ENCODE measurements at places on chromosomes 11 and 22.

GRCh38 chr11:76501526-76502202 lies 56.8 kb downstream of the EMSY start:
- DNase-seq = no peak

- DNase-seq = no peak
Observed at GRCh38 chr22:29306175-29306834, at the start of gene GAS2L1. TSS of gene GAS2L1 (plus strand) at chr22:29306650. CDS start at chr22:29308106, 1,456 bp downstream.

GRCh38 chr22:49344161-49344560 lies 483.5 kb downstream of the BRD1 start:
- no peak for DNase-seq

GRCh38 chr11:15940462-15941205 lies 415.7 kb downstream of the SOX6 start:
- DNase-seq = no peak

GRCh38 chr22:31451709-31452571 lies 37.7 kb downstream of the EIF4ENIF1 start:
- no peak for DNase-seq

GRCh38 chr11:23313001-23313400 lies 452.7 kb upstream of the CCDC179 start:
- no peak for DNase-seq

DNA sequence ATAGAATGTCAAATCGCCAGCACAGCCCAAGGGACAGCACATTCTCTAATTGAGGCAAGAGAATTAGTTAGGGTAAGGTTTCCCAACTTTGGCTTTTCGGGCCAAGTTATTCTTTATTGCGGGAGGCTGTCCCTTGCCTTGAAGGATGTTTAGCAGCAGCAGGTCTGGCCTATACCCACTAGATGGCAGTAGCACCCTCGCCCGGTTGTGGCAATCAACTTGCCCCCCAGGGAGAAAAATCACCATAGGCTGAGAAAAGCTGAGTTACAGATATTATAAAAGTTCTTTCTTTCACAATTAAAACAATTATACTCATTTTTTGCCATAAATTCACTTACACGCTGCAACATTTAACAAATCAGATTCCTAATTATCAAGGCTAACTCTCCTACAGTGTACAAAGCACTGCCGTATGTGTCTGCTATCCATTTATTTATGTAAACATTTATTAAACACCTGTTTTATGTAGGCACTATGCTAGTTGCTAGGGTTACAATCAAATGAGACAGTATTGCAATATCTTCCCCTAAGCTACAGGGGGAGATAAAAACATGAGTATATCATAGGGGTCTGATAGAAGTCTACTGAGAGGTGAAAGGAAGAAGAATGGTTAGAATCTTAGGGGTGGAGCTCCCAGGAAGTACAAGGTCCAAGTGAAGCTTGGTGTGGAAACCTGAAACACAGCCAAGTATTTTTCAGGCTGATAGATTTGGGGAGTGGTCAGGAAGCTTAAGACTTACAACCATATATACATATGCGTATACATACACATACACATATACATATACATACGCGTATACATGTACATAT lies 452.3 kb downstream of the RAB38 start:
- DNase-seq = no peak

DNA sequence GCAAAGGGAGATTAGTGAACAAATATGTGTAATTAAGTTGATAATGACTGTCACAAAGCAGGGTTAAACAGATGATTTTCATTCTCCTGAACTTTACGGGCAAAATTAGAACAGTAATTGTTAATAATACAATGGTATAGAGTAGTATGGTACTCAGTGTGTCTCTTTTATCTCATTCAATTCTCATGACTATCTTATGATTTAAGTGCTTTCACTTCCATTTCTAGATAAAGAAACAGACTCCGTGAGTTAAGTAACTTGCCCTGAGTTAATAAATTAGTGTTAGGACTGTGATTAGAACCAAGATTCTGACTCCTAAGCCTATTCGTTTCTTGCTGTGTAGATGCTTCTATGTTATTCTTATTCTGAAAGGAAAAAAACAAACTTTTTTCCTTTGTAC lies 22.0 kb downstream of the PIH1D2 start:
- no peak for DNase-seq

DNA sequence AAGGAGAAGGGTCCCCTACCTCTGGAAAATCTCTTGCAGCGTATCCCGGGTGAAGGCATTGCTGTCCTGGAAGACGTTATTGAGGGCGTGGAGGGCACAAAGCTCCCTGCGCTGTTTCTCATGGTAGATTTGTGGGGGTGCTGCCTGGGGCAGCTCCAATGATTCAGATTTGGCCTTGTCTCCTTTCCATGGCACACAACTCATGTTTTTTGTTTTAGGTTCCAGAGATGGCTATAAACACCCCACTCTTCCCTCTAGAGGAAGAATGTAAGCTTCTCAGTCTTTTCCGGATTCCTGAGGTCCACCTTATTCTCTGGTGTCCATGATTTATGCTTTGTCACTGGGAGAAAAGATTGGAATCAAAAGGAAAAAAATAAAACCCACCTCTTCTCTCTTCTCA lies 959 bp downstream of the JOSD1 start:
- no peak for DNase-seq

DNA sequence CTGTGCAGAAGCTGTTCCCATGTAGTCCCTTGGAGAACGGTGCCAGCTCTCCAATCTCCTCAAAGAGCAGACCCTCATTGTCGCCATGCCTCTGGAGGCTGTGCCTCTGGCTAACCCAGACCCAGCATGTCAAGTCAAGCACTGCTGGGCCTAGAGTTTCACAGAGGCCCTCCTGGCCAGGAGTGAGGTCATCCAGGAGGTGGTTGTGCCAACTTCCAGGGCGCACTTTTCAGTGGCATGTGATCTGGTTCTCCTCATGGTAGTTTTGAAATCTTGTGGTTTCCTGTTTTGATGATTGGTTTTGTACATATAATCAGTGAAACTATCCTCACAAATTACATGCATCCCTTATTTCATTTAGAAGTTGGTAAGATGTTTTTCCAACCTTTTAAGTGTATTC lies 78.9 kb downstream of the PPFIBP2 start:
- no peak for DNase-seq

- DNase-seq = no peak
Observed at GRCh38 chr22:32335471-32335870, 22.2 kb upstream of the RFPL3 start.

DNA sequence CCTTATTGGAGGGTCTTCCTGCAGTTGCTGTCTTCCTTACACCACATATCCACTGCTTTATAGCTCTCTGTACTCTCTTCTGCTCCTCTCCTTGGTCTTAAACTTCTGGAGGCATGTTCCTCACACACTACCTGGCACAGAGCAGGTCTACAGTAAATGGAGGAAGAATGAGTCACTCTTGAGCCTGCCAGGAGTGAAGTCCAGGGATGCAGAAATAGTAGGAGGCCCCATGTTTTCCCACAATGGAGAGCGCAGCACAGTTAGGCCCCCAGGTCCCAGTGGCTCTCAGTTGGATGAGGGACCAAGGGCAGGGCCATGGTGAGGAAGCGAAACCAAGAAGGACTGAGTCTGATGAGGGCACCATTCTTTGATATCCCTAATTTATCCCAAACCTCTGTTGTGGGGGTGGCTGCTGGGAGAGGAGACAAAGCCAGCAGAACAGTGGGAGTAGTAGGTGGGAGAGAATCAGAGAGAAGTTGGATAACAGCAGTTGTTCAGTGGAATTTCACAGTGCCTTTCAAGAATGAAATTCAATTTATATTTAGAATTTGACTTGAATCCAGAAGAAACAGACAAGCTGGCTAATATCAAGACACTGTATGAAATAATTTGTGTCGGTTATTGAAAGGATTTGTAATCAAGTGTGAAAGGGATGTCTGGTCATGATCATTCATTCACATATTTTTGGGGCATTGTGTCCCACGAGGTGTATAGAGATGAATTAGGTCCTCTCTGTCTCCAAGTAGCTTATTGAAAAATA lies 187.8 kb downstream of the HIPK3 start:
- DNase-seq = no peak

- DNase-seq = no peak
Observed at GRCh38 chr11:93487032-93487483, 56.1 kb downstream of the SMCO4 start.

- no peak for DNase-seq
Observed at GRCh38 chr11:76610371-76610770, 60.2 kb downstream of the LRRC32 start.

DNA sequence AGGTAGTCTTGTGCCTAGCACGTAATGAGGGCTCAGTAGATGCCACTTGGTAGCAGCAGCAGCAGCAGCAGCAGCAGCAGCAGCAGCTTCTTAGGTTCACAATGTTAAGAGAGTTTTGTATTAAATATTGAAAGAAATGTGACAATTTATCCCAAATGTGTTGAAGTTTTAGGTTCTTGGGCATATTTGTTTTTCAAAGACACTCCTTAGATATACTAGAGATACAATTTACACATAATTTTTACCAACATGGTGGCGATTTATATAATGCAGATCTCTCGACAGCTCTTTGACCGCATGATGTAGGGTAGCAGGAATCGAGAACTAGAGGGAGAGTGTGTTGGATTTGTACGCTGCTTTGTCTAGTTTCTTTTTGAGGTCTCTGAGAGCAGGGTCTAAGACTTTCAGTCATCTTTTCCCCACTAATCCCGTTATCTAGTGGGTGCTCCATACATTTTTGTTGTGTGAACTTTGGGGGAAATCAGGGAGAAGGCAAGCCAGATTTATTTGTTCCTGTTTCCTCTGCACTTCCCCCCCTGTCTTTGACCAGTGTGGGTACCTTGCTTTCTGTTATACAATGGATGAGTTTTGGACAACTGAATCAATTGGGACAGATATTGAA lies 1.4 kb downstream of the FDX1 start:
- DNase-seq = no peak

DNA sequence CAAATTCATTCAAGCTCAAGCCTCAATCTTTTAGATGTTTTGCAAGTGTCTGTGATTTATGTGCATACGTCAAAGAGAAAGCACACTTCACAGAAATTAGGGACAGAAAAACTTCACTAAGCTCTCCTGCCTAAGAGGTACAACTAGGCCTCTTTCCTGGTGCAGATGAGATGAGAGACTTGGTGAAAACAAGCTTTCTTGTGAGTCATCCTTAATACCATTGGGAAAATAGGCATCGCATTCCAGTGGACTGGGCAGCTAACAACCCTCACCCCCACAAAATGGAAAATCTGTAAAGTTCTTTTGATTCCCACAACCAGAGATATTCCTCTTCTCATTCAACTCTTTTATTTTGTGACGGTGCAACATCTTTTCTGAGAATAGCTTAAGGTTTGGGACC lies 1110.4 kb upstream of the CCDC90B start:
- DNase-seq = no peak

- DNase-seq = no peak
Observed at GRCh38 chr11:88447281-88447680, 109.7 kb upstream of the CTSC start.

Measured in activated CD8-positive, alpha-beta memory T cell treated with anti-CD3 and anti-CD28 coated beads for 4 hours (primary cell).